ENCODE measurements at places on chromosomes 6 and 20.

DNA sequence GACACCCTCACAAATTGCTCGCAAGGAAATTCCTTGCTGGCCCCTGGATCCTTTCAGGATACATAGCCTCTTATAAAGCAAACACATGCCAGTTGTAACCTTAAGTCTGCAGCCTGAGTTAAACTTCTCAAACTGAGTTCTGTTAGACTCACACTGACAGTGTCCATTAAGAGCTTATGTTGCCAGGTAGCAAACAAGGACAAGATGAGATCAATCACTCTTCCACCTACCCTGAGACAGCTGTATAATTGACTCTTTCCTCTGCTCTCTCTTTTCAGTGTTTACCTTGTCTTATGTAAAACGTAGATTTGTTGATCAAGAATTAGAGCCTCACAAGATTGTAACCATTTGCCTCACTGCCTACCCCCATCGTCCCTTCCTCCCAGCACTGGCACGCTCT, 359.8 kb downstream of the EPM2A start:
- DNase-seq: no peak

GRCh38 chr6:36758516-36759147, 61.0 kb downstream of the RAB44 start:
- no peak for DNase-seq

DNA sequence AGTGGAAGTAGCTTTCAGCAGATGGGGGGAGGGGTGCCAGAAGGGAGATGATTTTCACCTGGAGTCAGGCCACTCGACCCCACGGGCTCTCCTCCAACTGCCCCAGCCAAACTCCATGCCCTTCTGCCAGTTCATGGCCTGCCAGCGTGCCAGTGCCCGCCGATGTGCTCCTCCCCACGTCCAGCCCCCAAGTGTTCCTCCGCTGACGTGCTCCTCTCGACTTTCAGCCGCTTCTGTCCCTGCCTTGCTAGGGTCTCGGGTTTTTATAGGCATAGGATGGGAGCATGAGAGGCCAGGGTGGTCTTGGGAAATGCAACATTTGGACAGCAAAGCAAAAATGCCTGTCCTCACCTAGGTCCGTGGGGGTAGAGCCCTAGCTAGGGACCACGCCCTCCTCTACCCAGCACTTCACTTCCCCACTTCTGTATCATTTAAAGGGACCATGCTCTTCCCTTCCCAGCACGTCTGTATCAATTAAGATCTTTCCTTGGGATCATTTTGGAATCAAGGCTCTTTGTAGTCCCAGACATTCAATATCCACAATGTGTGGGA, 54.4 kb downstream of the PRND start:
- DNase-seq: no peak

DNA sequence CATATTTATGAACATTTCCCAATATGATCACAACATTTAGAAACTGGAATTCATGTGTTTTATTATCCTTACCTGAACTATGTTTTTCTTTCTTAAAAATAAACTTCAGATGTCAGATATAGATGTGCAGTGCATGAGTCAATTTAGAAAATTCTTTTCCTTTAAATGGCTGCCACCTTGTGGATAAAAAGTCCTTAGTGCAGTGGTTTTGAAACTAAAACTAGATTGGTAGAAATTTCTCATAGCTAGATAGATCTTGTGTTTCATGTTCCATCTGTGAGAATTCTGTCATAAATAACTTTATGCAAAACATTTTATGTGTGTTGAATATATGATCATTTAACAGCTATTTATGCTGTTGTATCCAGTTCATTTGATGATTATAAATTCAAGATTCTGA, 134.9 kb downstream of the KLHL32 start:
- peak; percentile 35 for DNase-seq

DNA sequence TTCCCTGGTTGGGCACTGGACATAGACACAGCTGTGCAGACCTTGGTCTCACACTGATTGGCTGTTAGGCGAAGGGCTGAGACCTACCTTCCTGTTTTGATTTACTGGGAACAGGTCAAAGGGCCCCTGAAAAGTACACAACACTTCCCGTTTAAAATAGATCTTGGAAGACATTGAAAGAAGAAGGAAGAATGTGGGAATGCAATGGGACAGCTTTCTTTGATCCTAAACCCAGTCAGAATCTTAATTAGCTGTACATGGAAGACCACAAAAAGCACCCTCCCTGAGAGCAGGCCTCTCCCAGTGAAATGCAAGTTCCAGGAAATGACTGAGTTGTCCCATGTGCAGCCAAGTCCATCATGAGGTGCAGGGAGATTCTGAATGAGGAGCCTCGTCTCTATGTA, 83.6 kb upstream of the EXOC2 start:
- DNase-seq: no peak

GRCh38 chr6:11730641-11731040, 48.0 kb downstream of the ADTRP start:
- no peak for DNase-seq

GRCh38 chr6:36917541-36918193, 31.9 kb downstream of the C6orf89 start:
- no peak for DNase-seq

- DNase-seq: peak; percentile 17
These were observed 331.8 kb downstream of the RIMS1 start for GRCh38 chr6:72218125-72218524.

DNA sequence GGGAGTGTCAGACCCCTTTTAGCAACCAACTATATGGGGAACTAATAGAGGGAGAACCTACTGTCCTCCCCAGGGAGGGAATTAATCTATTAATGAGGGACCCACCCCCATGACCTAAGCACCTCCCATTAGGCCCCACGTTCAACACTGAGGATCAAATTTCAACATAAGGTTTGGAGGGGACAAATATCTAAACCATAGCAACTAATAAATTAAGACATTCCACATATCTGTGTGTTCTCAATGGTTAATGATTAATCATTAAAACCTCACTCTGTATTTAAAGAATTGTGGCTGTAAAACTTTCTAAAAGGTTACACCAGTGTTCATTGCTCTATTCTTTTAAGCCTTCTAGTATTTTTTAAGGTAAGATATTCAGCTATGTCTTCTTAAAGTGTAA, 500.4 kb upstream of the SULF2 start:
- DNase-seq: no peak

GRCh38 chr6:105880030-105880492, 206.1 kb upstream of the PRDM1 start:
- no peak for DNase-seq

DNA sequence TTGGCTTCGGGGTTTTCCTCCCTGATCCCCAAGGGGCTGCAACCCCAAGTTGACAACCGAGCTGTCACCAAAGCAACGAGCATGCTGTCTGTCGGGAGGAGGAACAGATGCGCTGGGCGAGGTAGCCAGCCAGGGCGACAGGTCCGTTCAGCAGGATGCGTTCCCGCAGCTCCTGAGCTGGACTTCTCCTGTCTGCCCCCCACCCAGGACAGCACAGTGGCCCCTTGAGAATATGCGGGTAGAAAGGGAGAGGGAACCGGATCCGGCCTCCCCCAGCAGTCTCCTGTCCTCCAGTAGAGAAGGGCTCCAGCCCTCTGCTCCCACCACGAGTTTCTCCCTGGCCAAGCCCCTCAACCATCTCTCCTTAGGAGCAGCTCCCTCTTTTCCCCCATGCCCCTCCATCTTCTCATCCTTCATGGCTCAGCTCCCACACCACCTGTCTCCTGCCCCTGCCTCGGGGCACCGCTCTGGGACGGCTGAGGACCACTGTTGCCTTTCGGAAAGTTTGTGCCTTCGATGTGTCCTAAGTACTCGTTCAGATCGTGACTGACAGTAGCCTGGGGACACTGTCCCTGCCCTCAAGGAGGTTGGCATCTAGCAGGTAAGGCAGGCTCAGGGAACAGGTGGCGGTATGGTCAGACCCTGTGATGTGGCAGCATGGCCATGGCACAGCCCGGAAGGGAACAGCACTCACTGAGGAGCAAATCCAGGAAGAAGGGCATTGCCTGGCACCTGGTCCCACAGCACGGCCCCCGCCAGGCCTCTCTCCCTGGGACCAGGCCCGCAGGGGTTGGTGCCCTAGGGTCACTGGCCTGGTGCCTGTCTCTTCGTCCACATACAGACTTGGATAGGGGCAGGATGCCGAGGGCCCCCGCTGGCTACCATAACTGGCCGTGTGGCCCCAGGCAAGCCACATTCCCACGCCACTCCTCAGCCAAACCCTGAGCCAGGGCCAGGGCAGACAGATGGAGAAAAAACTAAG, 96.3 kb downstream of the ASXL1 start:
- DNase-seq: no peak

DNA sequence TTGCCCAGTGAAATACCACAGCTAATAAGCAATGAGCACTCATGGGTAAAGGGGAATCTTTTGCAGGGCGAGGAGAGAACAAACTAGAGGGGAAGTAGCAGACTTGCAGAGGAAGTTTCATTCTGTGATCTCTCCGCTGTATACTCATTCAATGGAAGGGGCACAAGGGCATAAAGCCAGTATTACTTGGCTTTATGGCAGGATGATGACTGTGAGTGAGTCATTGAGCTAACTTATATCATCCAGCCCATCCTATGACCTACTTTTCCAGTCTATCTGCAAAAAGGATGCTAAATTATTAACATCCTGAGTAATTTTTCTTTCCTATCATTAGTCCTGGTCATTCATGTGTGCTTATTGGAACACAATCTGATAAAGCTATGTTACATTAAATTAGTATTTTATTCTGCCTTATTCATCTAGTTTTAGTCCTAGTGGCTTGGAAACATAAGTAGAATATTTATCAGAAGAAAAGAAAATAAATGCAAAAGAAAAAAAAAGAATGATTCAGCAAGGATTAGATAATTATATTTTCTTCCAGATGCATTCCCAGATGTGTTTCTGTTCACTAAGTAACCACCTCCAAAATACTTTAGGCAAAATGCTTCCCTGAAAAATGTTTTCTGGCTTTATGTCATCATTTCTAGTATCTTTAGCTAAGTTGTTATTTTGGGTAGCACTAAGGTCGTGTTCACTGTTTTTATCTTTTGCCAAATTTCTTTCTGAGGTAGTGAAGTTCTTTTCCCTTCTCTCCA, 471.7 kb downstream of the CDKAL1 start:
- DNase-seq: peak; percentile 96

DNA sequence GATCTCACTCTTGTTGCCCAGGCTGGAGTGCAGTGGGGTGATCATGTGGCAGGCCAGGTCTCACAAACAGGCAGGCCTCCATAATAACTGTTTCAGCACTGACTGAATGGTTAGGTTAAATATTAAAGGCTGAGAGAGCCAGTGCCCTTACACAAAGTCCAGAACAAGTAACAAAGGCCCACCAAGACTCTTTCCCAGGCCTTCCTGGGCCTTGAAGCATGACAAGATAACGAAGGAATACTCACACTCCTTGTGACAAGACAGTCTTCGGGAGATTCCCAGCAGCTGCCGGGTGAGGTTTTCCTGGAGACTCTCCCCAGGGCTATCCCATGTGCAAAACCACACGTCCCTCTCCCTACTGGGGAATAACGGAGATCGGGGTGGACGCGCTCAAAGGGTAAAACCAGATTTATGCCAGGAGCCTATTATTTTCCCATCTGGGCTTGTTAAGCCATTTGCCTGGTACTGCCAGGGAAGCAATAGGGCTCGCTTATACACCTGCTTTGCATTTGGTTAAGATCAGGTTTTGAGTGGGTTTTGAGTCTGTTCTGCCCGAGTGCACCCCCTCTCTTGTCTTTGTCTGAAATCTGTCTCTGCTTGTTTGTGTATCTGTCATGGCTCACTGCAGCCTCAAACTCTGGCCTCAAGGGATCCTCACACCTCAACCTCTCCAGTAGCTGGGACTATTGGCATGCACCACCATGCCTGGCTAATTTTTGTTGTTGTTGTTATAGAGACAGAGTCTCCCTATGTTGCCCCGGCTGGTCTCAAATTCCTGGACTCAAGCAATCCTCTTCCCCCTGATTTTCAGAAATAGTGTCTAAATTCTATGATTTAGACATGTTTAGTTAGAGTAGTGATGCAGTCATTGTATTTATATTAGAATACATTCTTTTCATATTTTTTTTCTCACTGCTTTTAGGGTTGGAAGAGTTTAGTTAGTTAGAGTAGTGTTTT, 1.4 kb upstream of the ENPP3 start:
- DNase-seq: no peak

DNA sequence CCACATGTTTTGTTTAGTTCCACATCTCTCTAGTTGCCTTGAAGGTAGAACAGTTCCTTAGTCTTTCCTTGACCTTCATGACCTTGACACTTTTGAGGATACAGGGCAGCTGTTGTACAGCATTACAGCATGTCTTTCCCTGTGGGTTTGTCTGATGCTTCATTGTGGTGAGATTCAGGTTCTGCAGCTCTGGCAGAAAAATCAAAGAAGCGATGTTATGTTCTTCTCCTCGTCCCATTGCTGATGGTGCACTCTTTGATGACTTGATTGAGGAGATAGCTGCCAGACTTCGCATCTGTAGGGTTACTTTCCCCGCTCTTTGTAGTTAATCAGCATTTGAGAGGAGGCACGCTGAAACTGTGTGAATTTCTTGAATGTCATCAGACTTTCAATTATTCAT, 12.0 kb downstream of the CEBPB start:
- no peak for DNase-seq

- peak; percentile 82 for DNase-seq
These were observed 59.1 kb upstream of the SUPT3H start for GRCh38 chr6:45436544-45437438.

- no peak for DNase-seq
These were observed 218.8 kb upstream of the PDE10A start for GRCh38 chr6:165881806-165882205.

DNA sequence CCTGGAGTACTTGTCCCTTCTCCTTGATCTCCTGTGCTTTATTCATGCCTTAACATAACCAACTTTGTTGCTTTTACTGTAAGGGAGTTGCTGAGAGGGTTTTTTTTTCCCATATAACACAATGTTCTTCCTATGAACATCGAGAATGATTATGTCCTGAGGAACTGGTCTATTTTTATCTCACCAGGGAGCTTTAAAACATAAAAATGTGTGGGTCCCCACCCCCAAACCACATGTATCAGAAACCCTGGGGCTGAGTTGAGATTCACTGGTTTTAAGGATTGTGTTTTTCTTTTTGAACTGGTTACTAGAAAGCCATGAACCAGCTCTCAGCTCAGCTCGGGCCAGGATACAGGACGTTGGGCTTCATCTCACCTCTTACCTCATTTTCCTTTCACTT, 118.5 kb upstream of the JAG1 start:
- DNase-seq: no peak

DNA sequence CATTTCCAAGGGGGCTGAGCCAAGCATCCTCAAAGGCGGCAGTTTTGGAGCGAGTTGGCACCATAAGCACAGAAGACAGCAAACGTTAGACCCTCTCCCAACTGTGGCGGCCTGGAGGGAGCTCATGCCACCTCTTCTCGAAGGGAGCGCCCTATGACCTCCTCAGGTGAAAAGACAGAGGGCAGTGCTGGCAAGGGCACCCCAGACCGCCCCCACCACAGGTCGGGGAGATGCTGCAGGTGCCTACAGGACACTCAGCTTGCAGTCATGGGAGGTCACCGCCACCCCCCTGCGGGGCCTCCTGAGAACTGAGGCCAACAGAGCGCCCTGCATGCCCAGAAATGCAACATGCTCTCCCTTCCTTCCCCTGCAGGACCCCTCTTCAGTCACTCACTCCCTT, 45.1 kb upstream of the BHLHE23 start:
- no peak for DNase-seq

- DNase-seq: peak; percentile 92
These were observed at the start of gene FOXO3 for GRCh38 chr6:108560463-108561308. TSS of gene FOXO3 (plus strand) at chr6:108560917. CDS start at chr6:108561209, 292 bp downstream.
